ENCODE measurements at places on chromosomes 6 and 20.
A peak's percentile ranks its signal among the peaks of the same experiment; 100 is the strongest.

DNA sequence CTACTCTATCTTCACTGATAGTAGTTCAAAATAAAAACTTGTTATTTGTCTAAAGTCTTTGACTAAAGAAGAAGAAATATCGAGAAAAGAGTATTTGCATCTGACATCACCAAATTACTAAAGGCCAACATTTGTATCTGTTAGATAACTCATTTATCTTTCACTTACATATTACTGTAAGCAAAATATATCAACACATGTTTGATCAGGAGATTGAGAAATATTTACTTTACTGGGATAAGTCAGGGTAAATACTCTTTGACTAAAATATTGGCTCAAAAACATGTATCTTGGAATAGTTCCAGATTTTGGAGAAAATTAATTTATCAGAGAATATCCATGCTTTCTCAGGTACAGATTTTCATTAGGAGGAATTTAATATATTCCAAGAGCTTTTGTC is 306.0 kb downstream of the TENT5A start:
- DNase-seq: no peak

GRCh38 chr20:51368461-51369211 is 173.9 kb downstream of the NFATC2 start:
- DNase-seq: no peak

DNA sequence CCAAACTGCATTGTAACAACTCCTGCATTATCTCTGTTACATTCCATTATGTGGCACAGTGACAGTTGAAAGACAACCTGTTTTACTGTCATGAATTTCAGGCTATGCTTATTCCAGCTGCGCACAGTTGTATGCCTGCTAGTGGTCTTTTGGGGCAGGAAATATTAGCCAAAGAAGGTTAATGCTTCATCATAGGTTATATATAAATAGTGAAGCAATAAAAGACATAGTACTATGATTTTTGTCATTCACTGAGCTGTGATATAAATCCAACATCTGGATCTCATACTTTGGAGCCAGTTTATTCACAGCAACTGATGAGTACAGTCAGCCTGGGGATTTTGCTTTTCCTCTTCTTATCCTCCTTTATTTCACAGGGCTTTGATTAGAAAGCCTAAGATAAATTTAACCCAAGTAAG is 55.6 kb downstream of the FILIP1 start:
- no peak for DNase-seq

DNA sequence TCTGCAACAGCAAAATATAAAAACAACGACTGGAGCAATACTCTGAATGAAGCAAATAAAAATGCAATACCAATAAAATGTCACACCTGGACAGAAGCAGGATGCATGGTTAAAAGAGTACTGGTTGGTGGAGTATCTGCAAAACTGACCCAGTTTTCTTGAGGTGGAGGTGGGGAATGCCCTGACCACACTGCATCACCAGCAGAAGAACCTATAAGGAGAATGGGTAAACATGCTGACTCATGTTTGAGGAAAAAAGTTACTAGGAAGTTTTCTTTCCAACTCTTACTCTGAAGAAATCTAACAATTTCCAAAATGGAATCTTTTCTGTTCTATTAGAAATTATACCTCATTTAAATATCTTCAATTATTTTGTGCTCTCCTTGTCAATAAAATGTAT is 43.6 kb downstream of the REPS1 start:
- DNase-seq: no peak

DNA sequence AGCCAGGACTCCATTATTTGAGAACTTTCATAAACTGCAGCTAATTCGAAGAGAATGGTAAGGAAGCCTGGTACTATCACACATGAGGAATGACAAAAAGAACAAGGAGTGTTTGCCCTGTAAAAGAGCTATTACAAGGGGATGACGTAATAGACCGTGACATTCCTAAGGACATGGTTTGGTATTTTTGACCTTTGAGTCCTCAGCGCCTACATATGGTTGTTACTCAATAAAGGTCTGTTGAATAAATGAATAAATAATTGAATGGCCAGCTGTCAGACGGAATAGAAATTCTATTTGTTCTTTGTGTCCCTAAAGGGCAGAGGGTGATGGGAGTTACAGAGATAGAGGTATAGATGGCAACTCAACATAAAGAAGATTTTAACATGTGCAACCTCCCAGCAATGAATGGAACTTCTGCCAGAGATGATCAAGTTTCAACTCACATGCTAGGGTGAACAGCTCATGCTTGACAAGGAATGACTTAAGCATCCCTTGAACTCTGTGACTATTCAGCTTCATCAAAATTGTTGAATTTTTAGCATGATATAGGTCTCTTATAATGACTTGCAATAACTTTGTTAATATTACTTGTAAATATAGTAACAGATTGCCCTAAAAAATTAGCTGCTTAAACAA is 115.4 kb downstream of the TENT5A start:
- DNase-seq: no peak

- peak; percentile 29 for DNase-seq
These were observed 21.1 kb downstream of the RTN4IP1 start for GRCh38 chr6:106608080-106608668.

All from HTR-8/SVneo (cell line).